Endothelial cell (in vitro differentiated cells): ENCODE measurements at places on chromosomes 1 and 21.

DNA sequence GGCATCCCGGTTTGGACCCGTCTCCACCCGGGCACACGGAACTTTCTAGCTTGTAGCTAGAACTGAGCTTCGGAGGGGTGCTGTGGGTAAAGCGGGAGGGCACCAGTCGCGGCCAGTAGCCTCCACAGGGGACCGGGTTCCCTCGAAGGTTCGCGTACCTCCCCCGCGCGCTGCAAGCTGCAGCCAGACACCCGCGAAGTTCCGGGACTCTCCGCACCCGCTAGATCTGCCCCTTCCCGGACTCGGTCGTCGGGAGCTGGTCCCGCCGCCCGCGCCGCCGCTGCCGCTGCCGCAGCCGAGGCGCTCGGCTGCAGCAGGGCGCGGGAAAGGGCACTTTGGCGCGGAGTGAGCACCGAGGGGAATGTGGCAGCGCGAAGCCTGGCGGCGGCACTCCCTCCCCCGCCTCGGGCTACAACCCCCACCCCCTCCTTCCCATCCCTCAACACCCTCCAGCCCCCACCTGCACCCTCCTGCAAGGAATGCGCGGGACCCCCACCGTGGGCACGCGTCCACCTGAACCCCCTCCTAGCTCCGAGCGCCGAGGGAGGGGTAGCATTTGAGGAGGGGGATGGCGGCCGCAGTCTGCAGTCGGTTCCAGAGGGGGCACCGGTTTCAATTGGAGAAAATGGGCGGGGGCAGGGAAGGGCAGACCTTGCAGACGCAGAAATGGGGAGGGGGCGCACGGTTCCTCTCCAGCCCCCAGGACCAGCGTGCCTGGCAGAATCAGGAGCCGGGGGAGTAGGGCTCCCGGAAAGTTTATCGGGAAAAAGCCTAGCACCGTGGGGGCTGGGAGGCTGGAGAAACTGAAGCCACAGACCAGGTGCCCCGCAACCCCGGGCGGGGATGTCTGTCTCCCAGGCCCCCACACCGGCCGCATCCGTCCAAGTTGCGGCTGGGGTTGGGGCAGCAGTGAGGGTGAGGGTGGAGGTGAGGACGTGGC is 968 bp downstream of the CSMD2 start:
- DNase-seq, result peak; percentile 35

DNA sequence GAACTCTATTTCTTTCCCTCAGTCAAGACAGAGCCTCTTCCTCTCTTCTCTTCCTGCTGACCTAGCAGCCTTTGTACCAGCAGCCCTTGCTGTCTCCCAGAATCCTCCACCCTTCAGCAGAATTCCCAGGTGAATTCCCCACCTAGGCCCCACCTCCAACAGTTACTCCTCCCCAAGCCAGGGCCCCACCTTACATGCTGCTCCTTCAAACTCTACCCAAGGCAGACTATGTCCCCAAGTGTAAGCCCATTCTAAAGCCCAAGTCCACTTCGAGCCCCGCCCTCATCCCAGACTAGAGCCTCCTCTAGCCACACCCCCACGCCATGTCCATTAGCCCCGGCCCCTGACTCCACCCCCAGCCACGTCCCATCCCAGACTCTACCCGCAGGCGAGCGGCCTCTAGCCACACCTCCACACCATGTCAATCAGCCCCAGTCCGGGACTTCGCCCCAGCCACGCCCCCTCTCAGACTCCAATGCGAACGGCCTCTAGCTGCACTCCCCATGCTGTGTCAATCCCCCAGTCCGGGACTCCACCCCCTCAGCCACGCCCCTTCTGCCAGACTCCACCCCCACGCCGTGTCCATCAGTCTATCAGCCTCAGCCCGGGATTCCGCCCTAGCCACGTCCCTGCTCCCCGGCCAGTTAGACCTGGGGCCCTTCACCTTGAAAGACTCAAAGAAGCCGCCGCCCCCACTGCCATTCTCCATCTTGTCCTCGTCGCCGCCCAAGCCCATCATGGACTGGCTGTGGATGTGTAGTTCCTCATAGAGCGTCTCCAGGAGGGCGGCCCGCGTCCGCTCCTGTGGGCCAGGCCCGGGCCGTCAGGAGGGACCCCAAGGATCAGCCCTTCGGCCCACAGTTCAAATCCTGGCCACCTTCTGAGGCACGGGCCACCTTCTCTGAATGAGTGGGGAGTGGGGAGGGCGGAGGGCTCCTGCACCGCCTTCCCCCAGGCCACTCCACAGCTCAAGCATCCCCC is 61.3 kb downstream of the RAP1GAP start:
- peak; percentile 87 for DNase-seq

- no peak for DNase-seq
These were observed 116.7 kb downstream of the CDC7 start for GRCh38 chr1:91617285-91617765.

DNA sequence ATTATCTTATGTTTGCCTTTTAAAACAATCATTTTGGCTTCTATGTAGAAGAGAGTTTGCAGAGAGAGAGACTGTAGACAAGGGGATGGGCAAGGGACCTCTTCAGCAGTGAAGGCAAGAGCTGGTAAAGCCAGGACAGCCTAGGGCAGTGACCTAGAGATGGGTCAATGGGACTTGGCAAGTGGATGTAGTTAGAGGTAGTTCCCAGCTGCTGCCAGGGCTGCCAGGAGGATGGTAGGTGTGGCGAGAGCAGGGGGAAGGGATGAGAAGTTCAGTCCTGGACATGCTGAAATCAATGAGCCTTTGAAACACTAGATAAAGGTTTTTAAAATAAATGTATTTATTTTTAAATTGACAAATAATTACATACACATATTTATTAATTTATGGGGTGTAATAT is 6.4 kb upstream of the SPRR5 start:
- no peak for DNase-seq

GRCh38 chr1:191870490-191870889 is 287.8 kb upstream of the RGS18 start:
- DNase-seq, result no peak

DNA sequence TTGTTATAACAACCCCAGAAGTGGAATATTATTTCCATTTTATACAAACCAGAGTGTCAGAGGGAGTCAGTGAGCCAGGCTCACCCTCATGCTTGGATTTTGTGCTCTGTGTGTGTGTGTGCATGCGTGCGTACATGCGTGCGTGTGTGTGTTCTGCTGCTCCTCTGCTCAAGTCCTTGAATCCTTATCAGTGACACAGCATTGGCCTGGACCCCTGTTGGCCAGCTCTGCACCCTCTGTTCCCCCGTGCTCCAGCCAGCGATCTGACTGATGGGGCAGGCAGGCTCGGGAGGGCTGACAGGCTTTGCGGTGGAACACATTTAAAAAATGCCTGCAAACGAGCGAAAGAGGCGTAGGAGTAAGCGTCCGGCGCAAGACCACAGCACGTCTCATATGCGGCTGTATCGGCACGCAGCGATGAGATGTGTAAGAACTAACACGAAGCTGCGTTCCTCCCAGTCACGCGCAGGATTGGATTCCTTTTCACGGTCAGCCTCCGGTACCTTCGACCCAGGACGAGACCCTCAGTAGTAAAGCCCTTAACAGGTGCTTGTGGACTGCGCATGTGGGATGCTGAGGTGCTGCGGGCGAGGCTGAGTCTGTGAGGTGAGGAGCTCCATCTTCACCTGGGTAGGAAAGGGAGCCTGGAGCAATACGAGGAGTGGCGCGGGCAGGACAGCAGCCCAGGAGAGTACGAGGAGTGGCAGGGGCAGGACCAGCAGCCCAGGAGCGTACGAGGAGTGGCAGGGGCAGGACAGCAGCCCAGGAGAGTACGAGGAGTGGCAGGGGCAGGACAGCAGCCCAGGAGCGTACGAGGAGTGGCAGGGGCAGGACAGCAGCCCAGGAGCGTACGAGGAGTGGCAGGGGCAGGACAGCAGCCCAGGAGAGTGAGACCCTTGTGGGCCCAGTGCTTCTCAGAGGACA is 130.9 kb downstream of the GALNT2 start:
- no peak for DNase-seq

DNA sequence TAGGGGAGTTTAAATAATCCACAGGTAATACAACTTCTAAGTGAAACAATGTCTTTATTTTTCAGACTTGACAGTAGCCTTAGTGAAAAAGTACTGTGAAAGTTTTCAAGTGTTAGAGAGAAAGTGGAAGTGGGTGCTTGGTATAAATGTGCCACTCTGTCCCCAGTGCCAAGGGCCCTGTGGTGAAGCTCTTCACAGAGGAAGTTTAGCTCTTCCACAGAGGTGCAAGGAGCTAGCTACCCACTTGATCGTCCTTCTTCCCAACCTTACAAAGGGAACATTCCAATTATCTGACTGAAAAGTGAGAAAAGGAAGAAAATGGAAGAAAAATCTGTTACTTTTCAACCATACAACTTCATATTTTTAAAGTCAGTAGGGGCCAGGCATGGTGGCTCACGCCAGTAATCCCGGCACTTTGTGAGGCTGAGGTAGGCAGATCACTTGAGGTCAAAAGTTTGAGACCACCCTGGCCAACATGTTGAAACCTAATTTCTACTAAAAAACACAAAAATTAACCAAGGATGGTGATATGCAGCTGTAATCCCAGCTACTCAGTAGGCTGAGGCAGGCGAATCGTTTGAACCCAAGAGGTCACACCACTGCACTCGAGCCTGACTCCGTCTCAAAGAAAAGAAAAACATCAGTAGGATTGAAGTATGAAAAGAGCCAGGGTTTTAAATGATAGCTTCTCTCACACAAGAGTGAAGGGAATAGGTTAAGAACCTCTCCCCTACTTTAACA is 41.0 kb upstream of the PTPRC start:
- no peak for DNase-seq

GRCh38 chr1:10980094-10980577 is 32.3 kb upstream of the TARDBP start:
- peak; percentile 44 for DNase-seq
